NCI-H187 (cell line): ENCODE measurements at places on chromosomes 4 and X.

GRCh38 chr4:17934286-17934685, 87.3 kb downstream of the LCORL start:
- no peak for DNase-seq

GRCh38 chrX:37638047-37638446, 47.5 kb upstream of the XK start:
- no peak for DNase-seq

DNA sequence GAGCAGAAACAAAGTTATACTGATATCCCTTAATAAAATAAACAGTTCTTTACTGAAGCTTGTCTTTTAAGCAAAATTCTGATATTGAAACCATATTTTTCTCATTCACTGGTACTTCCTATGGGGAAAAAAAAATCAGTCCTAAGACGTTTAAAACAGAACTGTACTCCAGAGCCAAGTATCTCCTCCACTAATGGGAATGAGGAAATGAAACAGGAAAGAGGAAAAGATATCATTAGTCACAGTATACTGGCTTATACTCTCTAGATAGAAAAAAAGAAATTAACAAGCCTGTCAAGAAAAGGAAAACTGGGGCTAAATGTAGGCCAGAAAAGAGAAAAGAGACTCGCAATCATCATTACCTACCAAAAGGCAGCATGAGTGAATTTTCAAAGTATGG, 252.7 kb downstream of the CENPC start:
- no peak for DNase-seq

GRCh38 chrX:154598656-154599055, 13.7 kb downstream of the CTAG1A start:
- DNase-seq, result no peak

DNA sequence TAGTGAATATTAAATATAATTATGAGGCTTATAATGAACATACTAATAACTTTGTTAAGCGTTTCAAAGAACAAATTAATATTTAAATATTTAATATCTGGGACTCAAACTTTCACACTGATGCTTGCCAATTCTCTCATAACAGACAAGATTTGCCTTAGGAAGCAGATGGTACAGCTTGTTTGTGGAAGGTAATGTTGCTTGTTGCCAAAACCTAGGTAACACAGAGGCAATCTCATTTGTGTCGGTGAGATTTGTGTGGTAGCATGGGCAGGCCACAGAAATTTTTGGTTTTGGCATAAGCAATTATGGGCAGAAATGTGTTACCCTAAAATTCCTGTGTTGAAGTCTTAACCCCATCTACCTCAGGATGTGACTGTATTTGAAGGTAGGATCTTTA, 114.9 kb upstream of the AFF2 start:
- no peak for DNase-seq

GRCh38 chrX:47143894-47144625, 442 bp downstream of the NDUFB11 start:
- DNase-seq, result no peak

- no peak for DNase-seq
Observed at GRCh38 chr4:153276971-153277370, 67.5 kb upstream of the MND1 start.

DNA sequence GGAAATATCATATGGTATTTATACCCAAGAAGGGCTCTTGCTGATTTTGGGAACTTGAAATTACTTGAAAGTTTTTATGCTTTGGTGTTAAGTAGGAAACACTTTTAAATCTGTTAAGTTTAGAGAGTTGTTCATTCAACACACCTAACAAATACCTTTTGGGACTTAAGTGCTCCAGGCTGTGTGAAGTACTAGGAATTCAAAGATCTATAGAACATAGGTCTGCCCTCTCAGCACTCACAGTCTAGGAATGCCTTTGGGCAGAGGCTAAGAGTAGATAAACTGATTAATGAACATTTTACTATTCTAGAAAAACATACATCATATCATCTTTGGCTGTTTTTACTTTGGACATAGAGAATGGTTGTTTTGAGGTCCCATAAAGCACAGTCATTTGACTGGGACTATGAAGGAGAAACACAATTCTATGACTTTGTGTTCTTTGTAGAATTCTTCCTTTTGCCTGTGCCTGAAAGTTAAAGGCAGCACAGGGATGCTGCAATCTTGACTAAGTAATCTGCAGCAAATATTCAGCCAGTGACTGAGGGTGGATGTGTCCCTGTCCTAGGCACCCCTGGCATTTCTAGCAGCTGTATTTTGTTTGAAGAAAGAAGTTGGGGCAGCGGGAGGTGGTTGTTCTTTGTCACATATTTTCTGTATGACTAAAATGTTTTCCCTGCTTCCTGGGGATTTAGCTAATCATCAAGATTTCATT, 8.3 kb downstream of the BMP3 start:
- no peak for DNase-seq

GRCh38 chr4:139489638-139490037, 35.7 kb downstream of the RAB33B start:
- no peak for DNase-seq

- no peak for DNase-seq
Observed at GRCh38 chr4:180827232-180828009, 1415.8 kb upstream of the TENM3 start.

DNA sequence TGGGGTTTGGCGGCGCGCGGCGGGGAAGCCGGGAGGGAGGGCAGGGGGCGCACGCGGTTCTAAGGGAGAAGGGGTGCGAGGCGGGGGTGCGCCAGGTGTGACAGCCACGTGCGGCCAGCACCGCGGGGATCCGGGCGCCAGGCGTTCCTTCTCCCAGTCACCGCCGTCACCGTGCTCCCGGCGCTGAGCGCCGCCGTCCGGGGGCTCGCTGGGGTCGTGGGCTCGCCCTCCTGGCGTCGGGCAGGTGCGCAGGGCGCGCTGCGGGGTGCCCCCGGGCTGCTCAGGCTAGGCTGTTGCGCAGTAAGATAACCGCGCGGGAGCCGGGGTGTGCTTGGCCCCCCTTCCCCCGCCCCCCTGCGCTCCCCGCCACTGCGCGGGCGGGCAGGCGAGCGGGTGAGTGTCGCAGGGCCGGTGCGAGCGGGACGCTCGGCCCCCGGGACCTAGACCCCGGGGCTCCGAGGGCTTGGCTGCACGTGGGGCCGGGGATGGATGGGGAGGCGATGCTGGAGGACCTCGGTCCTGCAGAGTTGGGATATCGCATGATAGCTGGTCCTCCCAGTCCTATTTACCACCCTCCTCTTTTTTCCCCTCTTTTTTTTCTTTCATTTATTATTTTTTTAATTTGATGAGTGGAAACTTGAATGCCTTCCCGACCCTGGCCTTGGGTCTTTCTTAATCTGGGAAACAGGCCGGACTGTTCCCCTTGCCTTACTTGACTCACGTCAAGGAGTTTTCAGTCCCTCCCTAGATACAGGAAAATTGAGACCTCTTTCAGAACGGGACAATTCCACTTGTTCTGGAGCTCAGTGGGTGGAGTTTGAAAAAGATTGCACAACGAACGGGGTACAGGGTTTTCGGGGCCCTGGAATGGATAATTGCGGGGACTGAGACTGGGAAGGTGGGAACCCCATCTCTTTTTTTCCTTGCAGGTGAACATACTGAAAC, 797 bp downstream of the TXLNG start:
- DNase-seq, result no peak

DNA sequence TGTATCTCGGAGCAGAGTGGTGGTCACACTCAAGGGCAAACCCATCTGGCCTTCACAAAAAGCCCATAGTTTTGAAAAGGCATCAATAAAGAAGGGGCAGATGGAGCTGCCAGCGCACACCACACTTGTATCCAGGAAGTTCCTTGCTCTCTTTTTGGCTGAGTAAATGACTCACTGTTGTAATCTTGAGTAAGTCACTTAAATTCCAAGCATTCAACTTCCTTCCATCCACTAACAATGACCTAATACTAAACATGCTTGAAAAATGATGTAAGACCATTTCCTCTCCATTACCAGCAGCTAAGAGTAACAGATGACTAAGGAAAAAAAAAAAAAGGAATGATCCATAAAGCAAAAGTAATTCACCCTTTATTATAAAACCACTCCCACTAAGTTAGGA, 32.4 kb upstream of the MYOZ2 start:
- DNase-seq, result no peak

DNA sequence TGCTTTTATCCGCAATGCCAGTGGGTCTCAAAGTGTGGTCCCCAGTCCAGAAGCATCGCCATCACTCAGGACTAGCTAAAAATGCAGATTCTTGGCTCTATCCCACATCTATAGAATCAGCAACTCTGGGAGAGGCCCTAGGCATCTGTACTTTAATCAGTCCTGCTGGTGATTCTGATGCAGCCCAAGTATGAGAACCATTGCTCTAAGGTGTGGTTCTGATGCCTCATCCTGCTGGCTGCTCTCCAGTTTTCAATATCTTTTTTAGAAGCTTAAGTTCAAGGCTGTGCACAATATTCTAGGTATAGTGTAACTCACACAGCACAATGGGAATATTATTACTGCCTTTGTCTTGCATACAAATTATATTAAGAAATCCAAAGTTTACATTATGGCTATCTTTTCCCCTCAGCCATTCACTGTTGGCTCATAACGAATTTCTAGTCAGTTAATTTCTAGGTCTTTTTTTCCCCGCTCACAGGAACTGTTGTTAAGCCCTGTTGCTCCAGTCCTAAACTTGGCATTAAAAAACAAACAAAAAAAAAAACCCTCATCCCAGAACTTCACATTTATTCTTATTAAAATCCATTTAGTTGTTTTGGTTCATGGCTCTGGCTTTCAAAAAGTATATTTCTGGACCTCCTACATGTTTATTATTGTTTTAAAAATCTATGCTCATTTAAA, 109.1 kb downstream of the PHEX start:
- no peak for DNase-seq

DNA sequence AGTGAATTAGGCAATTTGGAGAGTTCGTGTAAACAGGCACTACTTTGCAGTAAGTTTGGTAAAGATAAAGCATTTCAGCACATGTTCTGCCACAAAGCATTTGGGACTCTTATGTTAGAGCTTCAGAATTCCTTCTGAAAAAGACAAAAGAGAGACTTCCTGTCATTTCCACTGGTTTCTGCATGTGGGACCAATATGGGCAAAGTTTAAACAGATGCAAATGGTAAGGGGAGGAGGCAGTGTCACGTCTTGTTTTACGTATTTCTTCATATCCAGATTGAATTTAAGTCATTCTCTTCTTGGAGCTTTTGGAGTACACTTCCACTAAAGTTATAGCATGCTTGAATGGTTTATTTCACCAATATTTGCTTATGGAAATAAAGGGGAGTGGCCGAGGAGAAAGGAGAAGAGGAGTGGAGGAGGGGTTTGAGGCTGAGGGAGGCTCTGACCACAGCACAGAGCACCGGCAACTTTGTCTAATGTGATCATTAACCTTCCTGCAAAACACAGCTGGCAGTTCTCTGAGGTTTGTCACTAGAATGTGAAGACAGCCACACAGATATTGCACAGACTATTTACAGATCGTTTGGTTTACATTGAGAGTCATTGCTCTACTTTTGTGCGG, at the start of gene APELA:
APELA (plus strand) TSS at position 479 of the 625 bp plus-strand sequence. CDS start 154 bp downstream, outside the sequence.
- no peak for DNase-seq

DNA sequence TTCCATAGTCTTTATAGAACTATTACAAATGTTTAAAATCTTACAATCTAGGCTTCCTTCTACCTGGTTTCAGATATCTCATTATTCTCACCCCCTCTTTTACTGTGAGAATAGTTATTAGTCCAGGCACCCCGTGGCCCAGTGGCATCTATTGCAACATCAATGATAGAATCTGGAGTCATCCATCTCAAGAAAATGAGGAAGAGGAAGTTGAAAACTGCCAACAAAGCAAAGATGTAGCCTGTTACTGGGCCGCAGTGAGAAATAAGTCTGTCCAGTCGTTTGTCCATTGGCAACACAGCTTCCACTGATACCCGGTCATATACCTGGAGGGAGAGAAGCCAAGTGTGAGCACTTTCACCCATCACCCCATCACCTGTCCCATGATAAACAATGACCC, 6.0 kb upstream of the ASB11 start:
- DNase-seq, result no peak

- no peak for DNase-seq
Observed at GRCh38 chr4:152269448-152270191, 266.3 kb downstream of the FBXW7 start.

DNA sequence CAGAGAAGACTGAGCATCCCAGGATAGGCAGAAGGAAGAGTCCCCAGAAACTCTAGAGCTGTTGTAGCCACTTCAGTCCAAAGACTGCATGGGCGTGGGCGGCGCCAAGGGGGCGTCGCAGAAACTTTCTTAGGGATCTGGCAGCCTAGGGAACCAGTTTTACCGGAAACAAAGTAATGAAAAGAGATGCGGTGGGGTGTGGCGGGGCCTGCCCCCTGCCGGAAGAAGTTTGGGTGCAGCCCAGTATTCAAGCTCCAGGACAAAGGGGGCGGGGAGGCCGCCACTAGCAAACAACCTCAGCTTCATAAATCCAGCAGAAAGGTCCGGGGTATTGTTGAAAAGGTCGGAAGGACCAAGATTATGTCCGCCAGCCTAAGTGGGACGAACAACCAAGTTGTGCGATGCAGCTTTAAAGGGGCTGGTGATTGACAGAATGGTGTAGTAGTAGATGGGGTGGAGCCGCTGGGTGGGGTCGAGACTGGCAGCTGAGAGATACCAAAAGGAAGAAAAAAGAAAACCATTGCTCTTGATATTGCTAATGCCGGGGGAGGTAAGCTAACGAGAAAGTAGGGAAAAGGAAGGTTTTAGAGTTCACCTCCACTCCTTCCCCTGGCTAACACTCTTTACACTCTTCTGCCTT, 190.5 kb downstream of the RRAGB start:
- no peak for DNase-seq

GRCh38 chrX:23396263-23396662, 61.6 kb downstream of the PTCHD1 start:
- no peak for DNase-seq

GRCh38 chr4:53583513-53583912, 7.8 kb downstream of the LNX1 start:
- no peak for DNase-seq

- no peak for DNase-seq
Observed at GRCh38 chr4:47184083-47184482, 152.7 kb downstream of the GABRB1 start.

DNA sequence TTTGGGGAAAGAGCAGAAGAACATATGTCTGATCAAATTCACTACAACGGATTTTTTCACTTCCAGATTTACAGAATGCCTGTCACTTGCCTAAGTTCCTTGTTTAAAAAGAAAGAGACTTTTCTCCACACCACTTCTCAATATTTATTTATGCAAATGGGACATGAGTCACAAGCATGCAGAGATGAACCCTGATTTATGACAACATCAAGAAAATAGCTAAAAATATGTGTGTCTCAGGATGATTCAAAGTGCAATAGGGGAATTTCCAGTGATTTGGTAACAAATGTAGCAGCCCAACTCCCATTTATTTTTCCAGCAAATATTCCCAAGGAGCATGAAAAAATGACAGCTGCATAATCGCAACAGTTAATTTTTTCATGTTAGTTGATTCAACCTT, 180.4 kb upstream of the FAT1 start:
- DNase-seq, result no peak

GRCh38 chrX:13387666-13388494, 68.0 kb upstream of the ATXN3L start:
- DNase-seq, result no peak

GRCh38 chrX:71941776-71942175, 31.1 kb downstream of the NHSL2 start:
- no peak for DNase-seq

GRCh38 chr4:43457866-43458265, 565.4 kb downstream of the GRXCR1 start:
- no peak for DNase-seq
